Activated T-cell treated with anti-CD3 and anti-CD28 coated beads, Interleukin-2, amount 50 U/mL, for 72 hours (primary cell): ENCODE measurements at places on chromosomes 6 and 20.
A peak's percentile ranks its signal among the peaks of the same experiment; 100 is the strongest.

- peak; percentile 72 for DNase-seq
Observed at GRCh38 chr20:33773412-33774089, 37.6 kb upstream of the CHMP4B start.

DNA sequence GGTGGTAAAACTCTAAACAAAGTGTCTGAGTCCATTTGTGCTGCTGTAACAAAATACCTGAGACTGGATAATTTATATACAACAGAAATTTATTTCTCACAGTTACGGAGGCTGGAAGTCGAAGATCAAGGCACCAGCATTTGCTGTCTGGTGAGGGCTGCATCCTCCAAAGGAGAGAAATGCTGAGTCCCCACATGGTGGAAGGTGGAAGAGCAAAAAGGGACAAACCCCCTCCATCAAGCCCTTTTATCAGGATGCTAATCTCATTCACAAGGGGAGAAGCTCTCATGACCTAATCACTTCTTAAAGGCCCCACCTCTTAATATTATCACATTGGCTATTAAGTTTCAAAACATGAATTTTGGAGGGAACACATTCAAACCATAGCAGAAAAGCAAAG is 55.9 kb upstream of the SYNJ2 start:
- no peak for DNase-seq

DNA sequence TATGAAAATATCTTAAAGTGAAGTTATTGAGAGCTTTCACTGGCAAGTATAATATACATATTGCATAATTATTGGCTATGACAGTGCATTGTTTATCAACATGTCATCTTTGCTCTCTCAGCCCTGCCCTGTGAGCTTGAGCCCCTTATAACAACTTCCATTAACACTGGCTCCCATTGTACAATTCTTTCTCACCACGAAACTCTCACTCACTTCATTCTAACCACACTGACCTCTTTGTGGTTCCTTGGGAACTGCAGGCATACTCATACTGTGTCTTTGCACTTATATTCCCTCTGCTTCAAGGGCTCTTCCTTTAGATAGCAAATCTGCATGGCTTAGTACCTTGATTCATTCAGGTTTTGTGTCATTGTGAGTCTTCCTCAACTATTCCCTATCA is 411.8 kb downstream of the CDKAL1 start:
- peak; percentile 9 for DNase-seq

- no peak for DNase-seq
Observed at GRCh38 chr6:169370054-169370453, 116.4 kb upstream of the THBS2 start.

- no peak for DNase-seq
Observed at GRCh38 chr6:6593867-6594468, 5.4 kb downstream of the LY86 start.

GRCh38 chr6:165594584-165595333 is 68.3 kb downstream of the PDE10A start:
- DNase-seq, result no peak
